ENCODE measurements at places on chromosomes 7 and 10.

DNA sequence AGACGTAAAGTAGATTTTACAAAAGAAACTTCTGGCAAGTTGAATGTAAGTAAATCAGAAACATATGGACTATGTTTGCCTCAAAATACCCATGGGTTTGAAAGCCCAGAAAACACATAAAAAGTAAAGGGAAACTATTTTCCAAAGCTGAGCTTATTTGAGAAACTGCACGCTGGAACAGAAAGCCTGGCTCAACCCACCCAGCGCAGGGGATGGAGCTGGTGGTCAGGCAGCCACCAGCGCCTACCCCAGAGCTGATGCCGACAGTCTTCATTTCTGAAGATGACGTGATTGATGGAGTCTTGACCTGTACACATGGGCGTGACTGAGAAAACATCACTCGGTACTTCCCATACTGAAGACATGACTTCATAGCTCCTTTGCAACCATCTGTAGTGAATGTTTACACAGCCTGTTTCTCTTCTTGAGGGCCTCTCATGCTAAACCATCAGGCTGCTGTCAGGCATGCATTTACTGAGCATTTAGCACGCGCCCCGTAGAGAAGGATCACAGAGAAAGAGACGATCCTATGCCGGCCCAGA is 232.6 kb upstream of the AUTS2 start:
- DNase-seq, result no peak

DNA sequence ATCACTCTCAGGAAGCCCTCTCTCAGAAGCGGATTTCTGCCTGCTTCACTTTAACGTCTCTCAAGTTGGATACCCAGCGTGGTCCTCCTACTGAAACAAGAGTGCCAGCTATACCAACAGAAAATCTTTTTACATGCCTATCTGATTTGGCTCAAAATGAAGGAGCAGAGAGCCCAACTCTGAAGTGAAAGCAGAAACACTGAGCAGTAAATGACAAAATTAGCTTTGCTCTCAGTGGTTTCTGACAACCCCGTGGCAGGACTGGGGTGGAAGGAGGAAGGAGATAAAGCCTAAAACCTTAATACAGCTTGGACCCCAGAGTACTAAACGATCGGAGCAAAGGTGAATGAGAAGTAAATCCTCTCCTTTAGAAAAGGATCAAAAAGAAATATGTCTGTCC is 25.1 kb upstream of the GPR37 start:
- no peak for DNase-seq

GRCh38 chr10:35423505-35424306 is 87.4 kb downstream of the CCNY start:
- DNase-seq, result no peak

DNA sequence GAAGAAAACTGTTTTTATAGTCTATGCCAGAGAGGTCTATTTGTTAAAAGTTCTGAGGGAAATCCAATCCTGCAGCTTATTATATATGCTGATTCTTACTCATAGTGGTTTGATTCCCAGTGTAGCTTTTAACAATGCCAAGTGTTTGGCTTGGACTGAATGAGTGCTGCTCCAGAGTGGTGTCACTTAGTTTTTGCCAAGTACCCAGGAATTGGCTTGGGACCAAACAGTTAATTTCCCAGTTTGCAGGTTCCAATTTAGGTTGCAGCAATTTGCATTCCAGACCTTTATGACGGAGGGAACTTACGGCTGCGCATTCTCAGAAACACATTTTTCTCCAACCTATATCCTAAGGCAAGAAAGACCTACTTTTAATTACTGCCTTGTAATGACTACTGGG is 32.4 kb downstream of the NSUN6 start:
- no peak for DNase-seq

GRCh38 chr7:158381956-158382355 is 205.7 kb downstream of the PTPRN2 start:
- no peak for DNase-seq

- peak; percentile 50 for DNase-seq
Observed at GRCh38 chr10:44513591-44513990, 128.7 kb upstream of the CXCL12 start.

DNA sequence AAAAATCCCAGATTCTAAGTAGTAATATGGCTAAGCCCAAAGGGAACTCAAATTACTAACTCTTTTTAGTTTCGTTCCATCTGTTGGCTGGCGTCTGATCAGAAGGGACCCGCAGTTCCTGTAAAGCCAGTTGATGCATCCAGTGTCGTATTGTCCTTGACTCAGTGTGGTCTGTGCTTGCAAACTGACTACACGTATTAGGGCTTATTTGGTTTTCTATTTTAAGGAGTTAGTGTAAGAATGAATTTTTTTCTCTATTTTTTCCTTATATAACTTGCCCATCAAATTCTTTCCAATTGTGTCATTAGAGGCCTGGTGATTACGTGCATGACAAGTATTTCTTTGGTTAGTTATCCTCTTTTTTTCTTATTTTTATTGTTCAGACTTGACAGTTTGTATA is 9.7 kb downstream of the ABCA13 start:
- no peak for DNase-seq

- no peak for DNase-seq
Observed at GRCh38 chr7:150996376-150997074, 5.7 kb downstream of the NOS3 start.

DNA sequence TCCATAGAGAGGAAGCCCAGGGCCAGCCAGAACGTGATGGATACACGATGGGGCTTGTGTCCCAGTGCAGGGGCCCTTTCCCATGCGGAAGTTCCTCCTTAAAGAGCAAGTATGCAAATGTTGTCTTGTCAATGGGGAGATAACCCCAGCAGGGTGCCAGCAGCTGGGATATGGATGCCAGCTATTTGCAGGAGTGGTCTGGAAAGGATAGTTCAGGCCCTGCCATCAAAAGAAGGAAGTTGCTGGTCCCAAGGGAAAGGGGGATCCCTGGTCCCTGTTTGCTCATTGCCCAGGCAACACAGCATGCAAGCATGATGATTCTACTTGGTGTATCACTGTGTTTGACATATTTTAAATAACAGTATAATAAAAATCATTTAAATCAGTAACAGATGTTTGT is 73.1 kb upstream of the HECW1 start:
- peak; percentile 15 for DNase-seq

DNA sequence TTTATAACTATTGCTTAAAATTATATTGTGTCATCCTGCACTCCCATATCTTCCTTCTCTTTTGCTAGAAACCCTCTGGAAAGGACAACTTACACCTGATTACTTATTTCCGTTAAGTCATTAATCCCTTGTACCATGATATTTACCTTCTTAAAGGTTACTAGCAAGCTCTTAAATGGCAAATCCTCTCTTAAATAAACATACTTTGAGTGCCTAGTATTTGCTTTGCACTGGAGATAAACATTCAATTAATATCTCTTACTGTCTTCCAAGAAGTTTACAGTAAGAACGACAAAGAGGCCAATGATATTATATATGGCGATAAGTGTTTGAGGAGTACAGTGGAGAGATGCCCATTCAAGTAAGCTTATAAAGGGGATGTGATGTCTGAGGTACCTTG is 278.3 kb downstream of the HGF start:
- no peak for DNase-seq

DNA sequence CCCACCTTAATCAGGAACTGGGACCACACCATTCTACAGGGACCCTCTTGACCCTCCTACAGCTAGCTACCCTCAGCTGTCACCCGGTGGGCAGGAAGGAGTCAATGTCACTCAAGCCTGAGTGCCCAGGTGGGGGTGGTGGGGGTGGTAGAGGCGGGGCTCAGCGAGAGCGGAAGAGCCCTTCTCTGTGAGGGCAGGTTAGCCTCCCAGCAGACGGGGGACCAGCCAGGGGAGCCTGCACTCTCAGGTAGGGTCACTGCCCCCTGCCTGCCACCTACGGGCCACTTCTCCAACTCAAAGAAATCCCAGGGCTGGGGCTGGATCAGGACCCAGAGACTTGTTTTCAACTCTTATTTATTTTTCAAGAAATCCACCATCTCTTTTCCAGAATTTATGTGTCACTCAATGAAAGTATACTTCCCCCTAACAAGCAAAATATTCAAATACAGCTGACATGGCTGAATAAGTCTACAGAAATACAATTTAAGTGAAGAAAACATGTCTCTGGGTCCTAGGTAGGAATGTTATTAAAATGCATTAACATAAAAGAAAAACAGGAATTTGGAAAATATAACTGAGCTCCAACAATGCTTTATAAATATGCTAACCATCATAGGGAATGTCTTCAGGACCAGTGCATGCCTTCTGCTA is 63.4 kb upstream of the DDC start:
- no peak for DNase-seq

DNA sequence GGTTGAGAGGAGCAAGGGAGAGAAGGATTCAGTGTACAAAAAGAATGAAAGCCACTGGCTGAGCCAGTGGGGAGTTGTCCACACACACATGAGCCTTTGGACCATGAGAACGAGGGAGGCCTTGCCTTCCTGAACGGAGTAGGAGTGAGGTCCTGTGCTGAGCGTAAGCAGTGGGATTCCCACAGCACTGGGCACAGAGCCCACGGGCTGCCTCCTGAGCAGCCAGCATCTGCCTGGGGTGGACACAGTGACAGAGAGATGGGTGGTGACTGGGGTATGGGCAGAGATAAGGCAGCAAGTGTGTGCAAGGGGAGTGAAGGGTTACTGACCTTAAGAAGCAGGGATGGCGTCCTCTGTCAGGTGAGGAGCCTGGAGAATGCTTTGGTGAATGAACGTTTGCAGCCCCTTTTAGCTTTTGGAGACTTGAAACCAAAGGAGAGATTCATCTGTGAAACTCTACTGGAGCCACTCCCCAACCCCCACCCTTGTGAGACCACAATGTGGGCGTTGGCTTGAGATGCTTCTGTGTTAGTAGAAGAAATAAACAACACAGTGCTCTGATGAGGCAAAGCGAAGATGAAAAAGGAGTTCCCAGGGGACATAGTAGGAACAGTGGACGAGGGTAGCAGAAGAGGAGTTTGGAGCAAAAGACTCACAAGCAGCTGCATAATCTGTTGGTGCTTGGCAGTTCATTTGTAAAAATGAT is 56.5 kb downstream of the FIGNL1 start:
- DNase-seq, result no peak

GRCh38 chr10:35194906-35195305 is 68.3 kb downstream of the CREM start:
- DNase-seq, result no peak

DNA sequence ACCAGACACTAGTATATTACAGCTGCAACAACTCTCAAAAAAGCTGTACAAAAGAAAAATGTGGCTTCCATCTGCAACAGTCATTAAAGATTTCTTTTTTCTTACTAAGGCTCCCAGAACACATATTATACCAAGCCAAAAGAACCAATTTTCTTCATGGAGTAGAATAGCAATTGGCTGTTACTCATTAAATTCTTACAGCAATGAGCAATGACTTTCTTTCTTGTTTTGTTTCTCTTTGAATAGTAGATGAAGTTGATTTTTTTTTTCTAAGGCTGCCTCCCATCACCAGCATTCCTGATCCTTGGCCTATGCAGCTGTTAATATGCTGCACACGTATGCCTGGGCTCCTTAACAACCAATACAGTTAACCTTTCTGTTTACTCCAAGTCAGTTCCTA is 36.6 kb upstream of the SPOCK2 start:
- no peak for DNase-seq

DNA sequence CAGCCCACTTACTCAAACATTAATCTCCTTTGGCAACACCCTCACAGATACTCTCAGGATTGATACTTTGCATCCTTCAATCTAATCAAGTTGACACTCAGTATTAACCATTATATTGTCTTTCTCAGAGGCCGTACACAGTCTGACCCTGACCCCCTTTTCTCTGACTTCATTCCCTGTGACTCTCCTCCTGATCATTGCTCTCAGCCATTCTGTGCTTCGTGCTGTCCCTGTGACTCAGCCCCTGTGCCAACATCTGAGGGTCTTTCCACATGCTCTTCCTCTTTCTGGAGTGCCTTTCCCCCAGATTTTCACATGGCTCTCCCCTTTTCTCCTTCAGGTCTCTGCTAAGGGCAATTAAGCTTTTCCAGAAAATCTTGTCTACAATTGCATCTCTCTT is 289.0 kb upstream of the PHYHIPL start:
- DNase-seq, result no peak

DNA sequence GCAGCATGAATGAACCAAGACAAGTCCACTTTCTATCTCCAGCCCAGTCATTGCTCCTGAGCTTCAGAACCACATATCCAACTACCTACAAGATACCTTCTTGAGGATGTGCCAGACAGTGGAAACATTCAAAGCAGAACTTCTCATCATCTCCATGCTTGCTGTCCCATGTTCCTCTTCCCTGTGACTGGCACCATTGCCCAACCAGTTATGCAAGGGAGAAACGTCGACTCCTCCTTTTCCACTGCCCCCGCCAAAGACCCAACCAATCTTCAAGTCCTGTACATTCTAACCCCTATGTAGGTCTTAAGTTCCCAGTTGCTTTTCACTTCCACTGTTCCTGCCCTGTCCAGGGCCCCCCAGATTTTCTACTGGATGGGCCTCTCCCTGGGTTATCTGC is 225.7 kb downstream of the RPS24 start:
- DNase-seq, result no peak

DNA sequence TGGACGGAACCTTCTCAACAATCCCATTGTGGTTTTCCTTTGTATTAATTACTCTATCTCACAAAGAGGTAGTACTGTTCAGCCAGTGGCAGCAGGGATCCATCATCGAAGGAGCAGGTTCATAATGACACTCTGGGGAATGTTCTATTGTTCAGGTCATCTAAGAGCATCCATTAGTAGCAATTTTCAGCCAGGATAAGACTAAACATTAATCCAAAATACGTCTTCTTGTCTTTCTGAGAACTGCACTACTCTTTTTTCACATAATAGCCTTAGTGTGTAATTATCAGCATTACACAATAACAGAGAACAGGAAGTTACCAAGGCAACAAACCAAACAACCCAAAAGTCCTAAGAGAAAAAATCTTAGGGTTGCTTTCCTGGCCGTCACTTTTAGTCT is 259.5 kb upstream of the VWC2 start:
- DNase-seq, result no peak

DNA sequence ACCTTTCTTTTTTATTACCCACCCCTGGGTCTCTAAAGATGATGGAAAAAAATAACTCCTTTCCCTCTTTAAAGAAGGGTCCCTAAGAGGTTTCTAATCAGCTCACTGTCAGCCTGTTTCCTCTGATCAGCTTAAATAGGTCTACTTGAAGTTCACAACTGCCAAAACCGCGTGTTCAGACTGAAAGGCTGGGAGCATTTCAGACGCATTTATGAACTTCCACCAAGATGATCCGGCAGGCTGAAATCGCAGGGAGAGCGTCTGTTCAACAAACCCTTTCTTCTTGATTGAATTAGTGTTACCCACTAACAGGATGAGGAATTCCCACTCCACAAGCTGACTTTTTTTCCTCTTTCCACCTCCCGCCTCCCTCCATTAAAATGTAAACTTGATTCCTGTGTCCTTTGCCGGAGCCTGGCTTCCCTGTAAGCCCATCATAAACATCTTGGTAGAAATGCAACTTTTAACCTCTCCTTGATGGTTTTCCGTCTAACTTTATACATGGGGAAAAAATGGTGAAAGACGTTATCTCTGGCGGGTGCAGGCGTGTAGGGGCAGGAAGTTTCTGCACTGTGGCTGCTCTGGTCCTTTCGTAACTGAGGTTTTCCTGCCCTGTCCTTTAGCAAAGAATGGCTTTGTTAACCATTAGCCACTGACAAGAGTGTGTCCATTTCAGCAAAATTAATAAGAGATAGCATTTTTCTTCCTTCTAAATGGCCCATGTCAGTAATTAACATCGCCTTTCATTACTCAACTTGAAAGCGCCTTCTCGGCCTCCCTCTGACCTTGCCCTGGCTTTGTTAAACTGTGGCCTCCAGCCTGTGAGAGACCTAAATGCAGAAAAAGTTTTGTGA is 130.7 kb downstream of the BAMBI start:
- no peak for DNase-seq

GRCh38 chr7:116198748-116199410 is 11.5 kb upstream of the TES start:
- DNase-seq, result no peak

- no peak for DNase-seq
Observed at GRCh38 chr7:24026351-24026750, 257.6 kb upstream of the NPY start.

All from AG09319 (cell line).